ENCODE measurements at places on chromosomes 2 and 18.

- no peaks in the 10 kb centered on the region for H3K27me3 ChIP-seq
- H3K4me1 ChIP-seq = peaks cover 3% of the 10 kb centered on the region
- H3K36me3 ChIP-seq = no peaks in the 10 kb centered on the region
- no peak for DNase-seq
These were observed 138.3 kb upstream of the CYP1B1 start for GRCh38 chr2:38214209-38214717.

DNA sequence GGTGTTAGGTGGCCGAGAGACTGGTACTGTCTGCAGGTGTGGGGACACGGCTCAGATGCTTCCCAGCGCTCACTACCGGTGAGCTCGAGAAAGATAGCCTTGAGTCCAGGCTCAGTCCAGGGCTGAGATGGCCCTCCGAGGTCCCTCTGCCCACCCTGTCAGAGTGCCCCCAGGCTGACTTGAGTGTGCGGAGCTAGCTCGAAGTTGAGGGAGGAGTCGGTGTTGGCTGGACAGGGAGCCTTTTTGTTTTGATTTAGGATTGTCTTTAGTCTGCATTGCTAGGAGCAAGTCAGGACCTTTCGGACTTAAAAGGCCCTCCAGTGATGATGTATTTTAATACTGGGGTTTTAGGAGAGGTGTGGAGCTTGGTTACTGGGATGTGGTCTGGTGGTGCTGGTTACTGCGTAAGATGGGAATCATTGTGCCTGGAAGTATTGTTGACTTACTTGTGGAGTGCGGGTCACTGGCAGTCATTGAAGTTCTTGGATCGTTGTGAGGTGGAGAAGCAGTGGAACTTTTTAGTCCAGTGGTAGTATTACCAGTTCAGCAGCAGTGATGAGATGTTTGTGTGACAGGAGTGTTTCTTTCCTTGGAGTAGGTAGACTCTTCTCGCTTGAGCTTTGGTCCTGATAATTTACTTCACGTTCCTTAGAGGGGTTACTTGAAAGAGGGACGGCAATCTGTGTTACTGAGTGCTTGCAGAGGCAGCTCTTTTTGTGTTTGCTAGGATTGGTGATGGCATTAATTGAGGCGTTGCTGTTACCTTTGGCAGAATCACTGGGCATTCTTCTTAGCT lies 633 bp downstream of the KIAA1328 start:
- H3K27ac ChIP-seq = peak overlapping the region; percentile 55
- peak overlapping the region; percentile 61 for H3K4me3 ChIP-seq
- no peaks in the 10 kb centered on the region for H3K27me3 ChIP-seq
- H3K36me3 ChIP-seq = peaks cover 5% of the 10 kb centered on the region
- DNase-seq = no peak
- peaks cover 10% of the 10 kb centered on the region for H3K4me1 ChIP-seq

DNA sequence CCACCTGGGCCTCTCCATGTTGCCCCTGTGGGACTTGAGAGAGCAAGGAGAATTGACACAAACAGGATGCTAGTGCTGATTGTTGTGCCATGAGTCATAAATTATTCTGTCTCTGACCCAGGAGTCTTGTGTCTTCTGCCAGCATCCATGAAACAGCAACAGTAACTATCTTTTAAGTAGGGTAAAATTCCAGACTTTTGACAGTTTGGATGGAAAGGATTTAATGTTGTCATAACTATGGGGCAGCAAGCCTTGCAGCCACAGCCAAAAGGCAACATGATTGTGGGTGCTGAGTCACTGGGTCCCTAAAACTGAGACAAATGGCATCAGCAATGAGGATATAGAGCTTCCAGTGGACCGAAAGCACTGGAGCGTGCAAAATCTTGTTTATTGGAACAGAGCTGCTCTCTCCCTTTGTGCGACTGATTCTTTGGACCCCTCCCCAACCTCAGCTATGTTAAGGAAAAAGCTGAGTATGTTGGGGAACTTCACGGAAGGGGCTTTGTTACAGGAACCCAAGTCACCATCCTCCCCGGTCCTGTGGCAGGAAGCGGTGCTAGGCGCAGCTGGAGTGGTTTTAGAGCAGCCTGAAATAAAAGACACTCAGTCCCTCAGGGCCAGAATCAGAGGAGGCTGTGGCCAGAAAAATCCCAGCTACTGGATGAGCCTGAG lies 9.6 kb upstream of the ITPRIPL1 start:
- H3K4me1 ChIP-seq = no peaks in the 10 kb centered on the region
- no peaks in the 10 kb centered on the region for H3K36me3 ChIP-seq
- DNase-seq = no peak
- H3K27ac ChIP-seq = no peak overlapping the region
- no peak overlapping the region for H3K4me3 ChIP-seq

DNA sequence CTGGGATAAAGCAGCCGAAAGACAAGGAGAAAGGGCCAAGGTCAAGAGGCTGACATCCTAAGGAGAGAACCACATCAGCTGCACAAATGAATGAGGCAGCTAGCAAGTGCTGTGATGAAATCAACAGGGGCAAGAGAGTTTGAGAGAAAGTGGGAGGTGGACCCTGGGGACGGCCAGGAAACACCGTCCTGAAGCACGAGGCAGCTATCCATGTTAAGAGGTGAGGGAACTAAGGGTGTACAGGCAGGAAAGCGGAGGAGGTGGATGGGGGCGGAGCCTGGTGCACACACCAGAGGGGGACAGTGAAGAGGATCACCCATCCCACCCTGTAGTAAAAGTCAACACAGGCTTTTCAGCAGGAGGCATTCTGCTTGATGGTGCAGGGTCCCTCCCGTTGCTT lies 52.4 kb downstream of the HDLBP start:
- no peak for DNase-seq
- no peak overlapping the region for H3K27ac ChIP-seq
- H3K4me3 ChIP-seq = no peak overlapping the region
- H3K27me3 ChIP-seq = no peaks in the 10 kb centered on the region
- peaks cover 100% of the 10 kb centered on the region for H3K36me3 ChIP-seq

- H3K27ac ChIP-seq = no peak overlapping the region
- no peaks in the 10 kb centered on the region for H3K36me3 ChIP-seq
- H3K4me3 ChIP-seq = no peak overlapping the region
These were observed 514.8 kb upstream of the MYT1L start for GRCh38 chr2:2845806-2846315.

- H3K27me3 ChIP-seq = no peaks in the 10 kb centered on the region
- no peak for DNase-seq
These were observed 477 bp downstream of the ACVR1 start for GRCh38 chr2:157875641-157876065.

DNA sequence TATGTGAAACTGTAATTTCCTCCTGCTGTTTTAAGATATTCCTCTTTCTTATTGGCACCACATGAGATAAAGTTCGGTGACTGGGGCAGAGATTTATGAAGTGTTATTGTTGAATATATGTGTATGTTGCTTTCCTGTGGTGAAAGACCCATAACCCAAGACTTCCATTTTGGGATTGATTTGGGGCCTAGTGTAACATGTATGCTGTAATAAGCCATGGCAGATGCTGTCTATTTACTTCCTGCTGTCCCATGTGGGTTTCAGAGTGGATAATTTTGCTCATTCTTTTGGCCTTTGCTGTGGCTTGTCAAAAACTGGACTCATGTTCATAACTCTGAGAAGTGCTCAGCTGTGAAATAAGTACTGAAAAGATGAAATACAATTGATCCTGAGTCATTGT lies 10.8 kb upstream of the MYO1B start:
- H3K27me3 ChIP-seq = no peaks in the 10 kb centered on the region
- no peaks in the 10 kb centered on the region for H3K36me3 ChIP-seq
- H3K27ac ChIP-seq = no peak overlapping the region
- peaks cover 8% of the 10 kb centered on the region for H3K4me1 ChIP-seq
- DNase-seq = no peak

GRCh38 chr18:39701055-39701783 lies 2135.6 kb upstream of the CELF4 start:
- H3K27me3 ChIP-seq = no peaks in the 10 kb centered on the region
- H3K4me1 ChIP-seq = peaks cover 12% of the 10 kb centered on the region
- H3K27ac ChIP-seq = no peak overlapping the region
- H3K4me3 ChIP-seq = no peak overlapping the region

DNA sequence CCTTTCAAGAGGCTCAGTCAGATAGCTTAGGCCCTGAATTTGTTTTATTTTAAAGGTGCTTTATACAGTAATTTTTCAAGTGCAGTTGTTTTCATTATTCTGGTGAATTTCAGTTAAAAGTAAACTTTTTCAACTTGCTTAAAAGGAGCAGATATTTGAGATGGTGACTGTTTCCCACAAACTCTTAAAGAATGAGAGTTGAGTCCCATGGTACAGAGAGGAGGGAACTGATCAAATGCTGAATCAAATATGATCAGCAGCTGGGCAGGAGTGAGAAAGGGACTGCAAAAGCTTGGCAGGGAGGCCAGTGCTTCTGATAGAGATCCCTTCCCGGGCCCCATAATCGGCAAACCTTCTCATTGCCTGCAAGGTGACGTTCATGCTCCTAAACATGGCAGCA lies 91.2 kb downstream of the KCNS3 start:
- DNase-seq = no peak
- H3K4me3 ChIP-seq = no peak overlapping the region
- H3K27me3 ChIP-seq = no peaks in the 10 kb centered on the region
- no peak overlapping the region for H3K27ac ChIP-seq
- no peaks in the 10 kb centered on the region for H3K4me1 ChIP-seq

GRCh38 chr2:22821458-22821857 lies 563.5 kb upstream of the KLHL29 start:
- no peaks in the 10 kb centered on the region for H3K4me1 ChIP-seq
- H3K4me3 ChIP-seq = no peak overlapping the region
- H3K27ac ChIP-seq = no peak overlapping the region
- no peaks in the 10 kb centered on the region for H3K27me3 ChIP-seq
- H3K36me3 ChIP-seq = no peaks in the 10 kb centered on the region
- no peak for DNase-seq

DNA sequence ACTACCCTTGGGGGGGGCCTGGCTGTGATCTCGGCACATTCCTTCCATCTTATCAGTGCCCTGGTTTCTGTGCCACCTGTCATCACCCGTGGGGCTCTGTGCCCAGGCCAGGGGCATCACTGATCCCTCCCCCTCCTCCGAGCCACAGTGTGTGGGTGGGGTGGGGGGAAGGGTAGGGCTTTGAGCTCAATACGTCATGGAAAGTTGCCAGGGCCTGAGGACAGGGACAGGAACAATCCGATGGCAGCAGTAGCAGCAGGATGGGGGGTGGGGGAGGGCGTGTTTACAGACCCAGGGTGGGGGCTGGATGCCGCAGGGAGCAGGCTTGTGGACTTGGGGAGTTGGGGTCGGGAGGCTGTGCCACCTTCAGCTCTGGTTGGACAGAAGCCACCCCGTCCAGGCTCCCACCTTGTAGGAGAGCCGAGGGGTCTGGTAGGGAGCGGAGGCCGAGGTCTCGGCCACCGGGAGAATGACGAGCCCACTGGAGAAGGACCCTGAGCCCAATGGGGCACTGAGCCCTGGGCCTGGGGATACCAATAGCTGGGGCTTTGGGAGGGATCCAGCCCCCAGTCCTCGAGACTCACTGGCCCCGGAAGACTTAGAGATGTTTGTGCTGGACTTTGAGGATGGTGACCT lies 3.5 kb downstream of the SLC4A3 start:
- no peak for DNase-seq
- H3K4me1 ChIP-seq = peaks cover 3% of the 10 kb centered on the region
- H3K27me3 ChIP-seq = no peaks in the 10 kb centered on the region
- no peak overlapping the region for H3K27ac ChIP-seq
- H3K4me3 ChIP-seq = no peak overlapping the region

DNA sequence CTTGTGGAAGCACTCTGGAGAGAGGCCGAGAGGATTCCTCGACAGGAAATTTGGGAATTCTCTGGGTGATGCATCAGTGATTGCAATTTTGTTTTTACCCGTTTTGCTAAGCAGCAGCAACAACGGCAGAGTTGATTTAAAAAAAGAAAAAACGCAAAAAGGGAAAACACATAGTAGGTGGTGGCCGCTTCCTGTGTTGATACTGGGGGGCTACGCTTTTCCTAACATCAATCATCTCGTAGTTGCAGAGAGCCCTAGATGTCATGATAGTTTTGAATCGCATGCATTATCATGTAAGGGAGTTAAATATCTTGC lies 271 bp upstream of the RBM43 start:
- peaks cover 16% of the 10 kb centered on the region for H3K4me1 ChIP-seq
- DNase-seq = no peak
- H3K27ac ChIP-seq = peak overlapping the region; percentile 72

- no peaks in the 10 kb centered on the region for H3K27me3 ChIP-seq
- H3K4me1 ChIP-seq = peaks cover 4% of the 10 kb centered on the region
- H3K4me3 ChIP-seq = no peak overlapping the region
- H3K36me3 ChIP-seq = no peaks in the 10 kb centered on the region
These were observed 1193.4 kb downstream of the DSC3 start for GRCh38 chr18:29849144-29849543.

- H3K4me1 ChIP-seq = no peaks in the 10 kb centered on the region
- no peak overlapping the region for H3K4me3 ChIP-seq
- H3K36me3 ChIP-seq = no peaks in the 10 kb centered on the region
- peaks cover under 1% of the 10 kb centered on the region for H3K27me3 ChIP-seq
- DNase-seq = no peak
These were observed 28.6 kb downstream of the CDH19 start for GRCh38 chr18:66575263-66575662.

DNA sequence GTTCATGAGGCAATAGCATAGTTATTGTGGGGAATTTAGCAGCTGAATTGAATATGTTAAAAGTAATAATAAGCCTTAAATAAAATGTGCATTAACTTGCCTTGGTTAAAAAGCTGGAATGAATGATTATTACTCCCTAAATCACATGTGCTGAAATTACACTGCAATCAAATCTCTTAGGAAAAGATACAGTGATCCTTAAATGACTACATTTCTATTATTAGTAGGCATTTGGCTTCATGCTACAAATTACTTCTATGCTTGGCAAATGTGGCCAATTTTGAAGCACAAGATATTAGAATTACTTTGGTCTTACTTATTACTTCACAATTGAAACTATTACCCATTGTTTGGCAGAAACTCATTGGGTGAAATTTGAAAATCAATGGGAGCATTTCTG lies 5.4 kb downstream of the RND3 start:
- H3K4me1 ChIP-seq = peaks cover 74% of the 10 kb centered on the region
- no peak overlapping the region for H3K4me3 ChIP-seq
- H3K36me3 ChIP-seq = peaks cover 94% of the 10 kb centered on the region
- no peak for DNase-seq
- peak overlapping the region; percentile 99 for H3K27ac ChIP-seq
- H3K27me3 ChIP-seq = no peaks in the 10 kb centered on the region

DNA sequence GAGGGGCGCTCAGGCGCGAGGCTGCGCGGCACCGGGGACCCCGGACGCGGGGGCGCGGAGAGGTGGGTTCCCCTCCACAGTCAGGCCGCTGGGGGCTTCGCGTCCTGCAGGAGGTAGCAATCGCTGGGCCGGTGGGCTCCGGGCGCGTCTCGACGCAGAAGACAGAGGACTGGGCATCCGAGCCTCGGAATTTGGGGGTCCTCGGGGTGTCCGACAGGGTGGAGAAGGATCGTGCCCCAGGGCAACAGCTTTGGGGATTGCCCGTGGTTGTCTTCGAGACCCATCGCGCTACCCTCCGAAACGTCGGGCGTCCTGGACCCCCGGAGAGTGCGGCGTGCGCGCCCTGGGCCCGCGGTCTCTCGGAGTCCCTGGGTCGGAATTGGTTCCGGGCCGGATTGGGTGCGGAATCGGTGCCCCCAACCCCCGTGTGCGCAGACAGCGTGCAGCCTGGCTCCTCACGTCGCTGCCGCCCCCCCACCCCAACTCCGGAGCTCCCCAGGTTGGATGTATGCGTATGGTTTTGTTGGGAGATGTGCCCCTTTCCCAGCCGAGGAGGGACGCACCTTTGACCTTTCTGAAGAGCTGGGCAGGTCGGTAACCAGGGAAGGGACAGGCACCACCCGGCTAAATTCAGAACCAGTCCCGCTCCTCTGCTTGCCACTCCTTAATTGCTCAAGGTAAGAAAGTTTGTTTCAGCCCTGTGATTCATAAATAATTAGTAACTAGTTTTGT lies 750 bp downstream of the NPAS2 start:
- H3K27ac ChIP-seq = peak overlapping the region; percentile 68
- no peak for DNase-seq
- H3K4me1 ChIP-seq = peaks cover 26% of the 10 kb centered on the region
- no peaks in the 10 kb centered on the region for H3K27me3 ChIP-seq
- H3K4me3 ChIP-seq = peak overlapping the region; percentile 93

Measured in RWPE2 (cell line).